ENCODE measurements at places on chromosomes 7 and 10.

DNA sequence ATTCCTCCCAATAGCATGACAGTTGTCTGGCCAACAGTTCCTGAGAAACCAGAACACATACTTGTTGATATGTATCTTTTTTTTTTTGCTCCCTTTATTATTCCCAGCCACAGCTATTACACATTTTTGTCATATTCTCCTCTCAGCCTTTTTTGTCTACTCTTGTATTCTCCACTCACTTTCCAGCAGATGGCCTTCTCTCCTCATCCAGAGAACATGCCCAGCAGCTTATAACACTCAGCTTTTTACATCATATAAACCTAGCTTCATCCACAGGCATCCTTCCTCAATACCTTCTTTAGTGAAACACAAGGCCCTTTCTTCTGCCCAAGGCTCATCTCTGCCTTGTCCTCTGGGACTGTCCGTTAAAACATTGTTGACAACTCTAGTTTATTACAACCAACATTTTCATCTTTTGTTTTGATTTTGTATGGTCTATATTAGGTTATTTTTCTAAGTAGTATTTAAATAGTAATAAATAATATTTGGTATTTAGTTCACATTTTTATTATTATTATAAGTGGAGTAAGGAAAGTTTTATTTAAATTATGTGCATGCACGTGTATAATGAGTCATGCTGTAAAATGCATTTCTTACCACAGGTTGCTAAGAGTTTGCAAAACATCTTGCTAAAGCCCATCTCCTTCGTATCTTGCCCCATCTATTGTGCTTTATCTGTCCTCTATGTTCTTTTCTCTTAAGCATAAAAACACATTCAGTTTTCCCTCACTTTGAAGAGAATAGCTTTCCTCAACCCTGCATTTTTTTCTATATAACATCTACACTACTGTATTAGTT lies 101.5 kb downstream of the ORC5 start:
- DNase-seq: no peak

DNA sequence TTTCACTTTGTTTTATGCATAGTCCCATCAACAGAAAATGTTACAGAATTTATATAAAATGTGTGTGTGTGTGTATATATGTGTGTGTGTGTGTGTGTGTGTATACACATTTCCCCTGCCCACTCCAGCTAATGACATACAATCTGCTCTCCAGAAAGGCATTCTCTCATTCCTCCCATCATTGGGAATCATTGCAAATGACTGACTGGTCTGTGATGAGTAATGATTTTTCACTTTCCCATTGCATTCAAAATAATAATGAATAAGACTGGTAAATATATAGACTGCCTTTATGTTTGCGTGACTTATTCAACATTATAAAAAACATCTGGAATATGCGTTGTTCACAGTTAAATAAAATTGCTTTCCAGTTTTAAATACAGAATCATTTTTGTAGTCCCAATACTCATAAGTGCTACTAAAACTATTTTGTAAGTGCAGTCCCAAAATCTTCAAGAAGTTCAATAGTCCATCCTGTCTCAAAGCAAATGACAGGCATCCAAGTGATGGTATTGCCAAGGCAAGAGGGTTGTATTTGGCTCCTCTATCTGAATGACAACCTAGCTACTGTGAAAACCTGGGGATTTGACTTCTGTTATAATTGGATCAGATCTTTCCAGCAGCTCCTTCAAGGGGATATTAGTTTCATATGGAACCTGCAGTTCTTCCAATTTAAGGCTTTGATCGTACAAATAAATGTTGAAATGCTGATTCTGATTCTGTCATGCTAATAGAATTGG lies 150.9 kb downstream of the POLR1F start:
- DNase-seq: peak; percentile 25

- no peak for DNase-seq
Measured at GRCh38 chr7:37281368-37282092, 167.1 kb downstream of the ELMO1 start.

DNA sequence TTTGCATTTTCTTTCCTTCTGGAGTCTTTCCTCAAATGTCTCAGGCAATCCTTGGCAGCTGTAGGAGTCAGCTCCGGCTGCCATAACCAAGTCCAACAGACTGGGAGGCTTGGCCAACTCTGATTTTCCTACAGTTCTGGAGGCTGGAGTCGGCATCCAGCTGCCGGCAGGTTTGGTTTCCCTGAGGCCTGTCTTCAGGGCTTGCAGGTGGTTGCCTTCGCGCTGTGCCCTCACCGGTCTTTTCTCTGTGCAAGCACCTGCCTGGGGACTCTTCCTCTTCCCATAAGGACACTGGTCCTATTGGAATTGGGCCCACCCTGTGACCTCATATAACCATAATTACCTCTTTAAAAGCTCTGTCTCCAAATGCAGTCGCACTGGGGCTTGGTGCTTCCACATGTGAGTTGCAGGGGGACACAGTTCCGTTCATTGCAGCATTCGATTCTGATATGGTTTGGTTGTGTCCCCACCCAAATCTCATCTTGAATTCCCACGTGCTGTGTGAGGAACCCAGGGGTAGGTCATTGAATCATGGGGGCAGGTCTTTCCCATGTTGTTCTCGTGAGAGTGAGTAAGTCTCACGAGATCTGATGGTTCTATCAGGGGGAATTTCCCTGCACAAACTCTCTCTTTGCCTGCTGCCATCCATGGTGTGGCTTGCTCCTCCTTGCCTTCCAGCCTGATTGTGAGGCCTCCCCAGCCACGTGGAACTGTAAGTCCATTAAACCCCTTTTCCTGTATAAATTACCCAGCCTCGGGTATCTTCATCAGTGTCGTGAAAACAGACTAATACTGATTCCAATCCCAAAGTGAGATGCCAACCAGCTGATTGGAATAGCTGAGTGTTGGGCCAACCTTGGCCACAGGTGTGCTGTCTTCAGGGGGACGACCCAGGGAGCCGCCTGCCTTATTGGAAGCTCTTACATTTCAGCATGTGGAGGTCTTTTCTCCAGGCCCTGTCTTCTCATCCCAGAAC lies 7.9 kb downstream of the GALNTL5 start:
- DNase-seq: no peak

- no peak for DNase-seq
Measured at GRCh38 chr7:73615886-73616285, 8.4 kb downstream of the MLXIPL start.

- no peak for DNase-seq
Measured at GRCh38 chr10:13080643-13081042, 19.3 kb upstream of the OPTN start.

DNA sequence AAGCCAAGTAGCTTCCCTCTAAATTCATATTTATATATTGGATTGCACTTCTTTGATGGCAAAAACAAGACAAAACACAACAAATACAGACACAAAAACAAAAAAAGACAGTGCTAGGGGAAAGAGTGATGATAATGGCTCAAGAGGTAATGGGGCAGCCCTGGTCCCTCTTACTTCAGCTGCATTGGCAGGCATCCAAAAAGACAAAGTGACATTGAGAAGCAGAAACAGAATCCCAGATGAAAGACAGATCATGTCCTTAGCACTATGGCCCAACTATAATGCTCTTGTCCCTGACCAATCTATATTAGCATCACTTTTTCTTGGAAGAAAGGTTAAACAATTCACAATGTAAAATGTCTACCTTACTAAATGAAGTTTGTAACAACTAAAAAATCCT lies 76.2 kb downstream of the GPR85 start:
- no peak for DNase-seq

- peak; percentile 15 for DNase-seq
Measured at GRCh38 chr7:66239467-66239856, 34.3 kb downstream of the TPST1 start.

DNA sequence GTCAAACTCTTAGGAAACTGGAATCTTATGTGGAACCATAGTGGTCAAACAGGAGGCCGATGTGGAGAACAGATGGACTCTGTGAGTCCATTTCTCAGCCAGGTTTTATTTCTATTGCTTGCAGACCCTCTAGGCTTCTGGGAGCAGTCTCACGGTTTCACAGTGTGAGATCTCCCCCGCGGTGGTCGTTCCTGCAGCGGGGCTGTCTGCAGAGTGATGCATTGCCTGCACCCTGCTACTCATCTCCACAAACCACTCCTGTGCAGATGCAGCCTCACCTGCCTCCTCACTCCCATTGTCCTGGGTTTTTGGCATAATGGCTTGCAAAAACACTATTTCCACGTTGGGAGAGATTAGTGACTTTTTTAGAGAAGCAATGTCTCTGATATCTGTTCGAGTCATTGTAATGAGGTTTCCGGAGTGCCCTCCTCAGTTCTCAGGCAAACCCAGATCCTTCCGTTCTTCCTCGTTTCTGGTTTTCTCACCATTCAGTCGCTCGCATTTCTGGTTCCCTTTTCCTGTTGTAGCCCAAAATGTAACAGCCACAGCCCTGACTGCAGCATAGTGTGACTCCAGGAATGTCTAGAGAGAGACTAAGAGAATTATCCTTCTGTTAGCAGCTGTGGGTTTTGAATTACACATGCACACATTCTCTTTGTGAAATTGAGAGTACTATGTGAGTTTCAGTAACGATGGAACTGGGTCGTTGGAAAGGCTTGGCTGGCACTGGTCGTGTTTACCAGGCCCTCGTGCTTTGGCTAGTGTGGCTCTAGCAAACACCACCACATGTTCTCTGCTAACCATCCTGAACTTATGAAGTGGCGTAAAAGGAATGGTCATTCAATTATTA lies 30.2 kb downstream of the ACADSB start:
- DNase-seq: no peak

GRCh38 chr7:137519181-137519691 lies 175.7 kb upstream of the PTN start:
- no peak for DNase-seq

- no peak for DNase-seq
Measured at GRCh38 chr10:47370878-47371277, 13.2 kb downstream of the ZNF488 start.

GRCh38 chr7:30504301-30505173 lies at the start of gene GGCT:
GGCT (minus strand) TSS chr7:30504829; CDS start chr7:30504709, 120 bp downstream.
- DNase-seq: peak; percentile 97

DNA sequence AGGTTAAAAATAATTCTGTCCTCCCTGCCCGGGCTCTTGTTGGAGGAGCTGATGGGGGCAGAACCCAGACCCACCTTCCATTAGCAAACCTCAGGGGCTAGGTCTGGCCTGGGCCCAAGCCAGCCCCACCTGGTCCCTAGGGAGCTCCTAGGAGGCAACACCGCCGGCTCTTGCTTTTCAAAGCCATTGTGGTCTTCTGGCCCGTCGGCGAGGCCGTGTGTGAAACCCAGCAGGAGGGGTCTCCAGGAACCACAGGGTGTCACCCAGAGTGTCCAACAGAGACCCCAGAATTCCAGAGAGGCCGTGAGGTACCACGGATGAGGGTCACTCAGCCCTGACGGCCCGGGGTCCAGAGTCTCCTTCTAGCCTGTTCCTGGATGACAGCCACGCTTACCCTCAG lies 16.6 kb upstream of the PDGFA start:
- DNase-seq: no peak

GRCh38 chr10:118374404-118374803 lies 32.3 kb upstream of the FAM204A start:
- DNase-seq: peak; percentile 19

- DNase-seq: no peak
Measured at GRCh38 chr7:20666444-20666843, 51.0 kb downstream of the ABCB5 start.

- peak; percentile 97 for DNase-seq
Measured at GRCh38 chr7:126700807-126701604, 551.7 kb downstream of the GRM8 start.

- no peak for DNase-seq
Measured at GRCh38 chr10:84391326-84391725, 62.9 kb downstream of the CCSER2 start.

DNA sequence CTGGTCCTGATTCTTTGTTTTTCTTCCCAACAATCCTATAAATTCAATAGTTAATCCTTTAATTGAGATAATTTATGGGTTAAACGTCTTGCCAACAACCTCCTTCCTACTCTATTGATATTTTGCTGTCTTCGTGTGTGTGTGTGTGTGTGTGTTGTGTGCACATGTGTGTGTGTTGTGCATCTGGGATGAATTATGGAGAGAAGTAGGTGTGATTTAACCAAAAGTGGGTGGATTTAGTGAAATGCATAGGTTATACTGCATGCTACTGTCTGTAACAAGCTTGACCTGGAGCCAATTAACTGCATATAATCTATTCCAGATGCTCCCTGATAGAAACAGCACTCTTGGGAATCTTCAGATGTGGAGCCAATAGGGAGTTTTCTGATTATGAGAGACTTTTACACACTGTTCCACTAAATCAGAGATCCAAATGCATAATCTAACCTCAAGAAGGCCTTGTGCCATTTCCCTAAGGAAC lies 61.2 kb downstream of the SEMA3D start:
- peak; percentile 93 for DNase-seq

GRCh38 chr7:142556740-142557139 lies 192.5 kb upstream of the PRSS1 start:
- DNase-seq: peak; percentile 99

DNA sequence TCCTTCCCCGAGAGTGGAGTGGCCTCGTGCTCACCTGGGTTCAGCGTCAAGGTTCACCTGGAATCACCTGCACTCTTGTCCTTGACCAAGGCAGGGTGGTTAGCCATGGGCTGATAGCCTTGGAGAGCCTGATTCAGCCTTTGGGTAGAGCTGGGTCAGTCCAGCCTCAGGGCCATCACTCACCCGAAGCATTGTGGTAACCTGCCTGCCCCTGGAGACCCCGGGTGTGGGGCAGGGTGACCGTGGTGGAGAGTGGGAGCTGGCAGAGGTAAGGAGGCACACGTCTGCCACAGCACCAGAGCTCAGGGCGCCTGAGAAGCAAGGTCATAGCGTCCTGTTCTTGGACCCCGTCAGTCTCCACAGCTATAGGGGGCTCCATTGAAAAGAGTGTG lies 27.8 kb upstream of the WDFY4 start:
- no peak for DNase-seq

GRCh38 chr7:47514818-47515217 lies 67.1 kb downstream of the TNS3 start:
- no peak for DNase-seq

GRCh38 chr10:93299195-93299594 lies 182.9 kb downstream of the MYOF start:
- DNase-seq: no peak

DNA sequence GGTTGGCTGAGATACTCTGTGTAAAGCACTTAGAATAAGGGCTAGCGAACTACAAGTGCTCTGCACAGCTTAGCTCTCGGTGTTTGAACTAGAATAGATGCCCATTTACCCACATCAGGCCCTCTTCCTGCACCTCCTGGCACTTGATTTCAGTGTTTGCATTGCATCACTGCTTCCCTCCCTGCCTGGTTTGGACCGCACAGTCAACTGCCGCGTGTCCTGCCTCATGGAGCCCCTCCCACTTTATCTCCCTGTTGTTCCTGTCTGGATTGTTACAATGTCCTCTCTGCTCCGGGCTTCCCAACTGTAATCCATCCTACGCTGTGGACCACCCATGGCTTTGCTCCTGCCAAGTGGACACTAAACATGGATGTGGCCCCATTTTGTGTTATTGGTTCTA lies 2.3 kb downstream of the FAM107B start:
- DNase-seq: no peak

- no peak for DNase-seq
Measured at GRCh38 chr7:44398511-44398911, 73.1 kb upstream of the CAMK2B start.

- DNase-seq: no peak
Measured at GRCh38 chr10:124285587-124286527, 132.9 kb downstream of the OAT start.
